ENCODE measurements at places on chromosomes 12 and 14.

DNA sequence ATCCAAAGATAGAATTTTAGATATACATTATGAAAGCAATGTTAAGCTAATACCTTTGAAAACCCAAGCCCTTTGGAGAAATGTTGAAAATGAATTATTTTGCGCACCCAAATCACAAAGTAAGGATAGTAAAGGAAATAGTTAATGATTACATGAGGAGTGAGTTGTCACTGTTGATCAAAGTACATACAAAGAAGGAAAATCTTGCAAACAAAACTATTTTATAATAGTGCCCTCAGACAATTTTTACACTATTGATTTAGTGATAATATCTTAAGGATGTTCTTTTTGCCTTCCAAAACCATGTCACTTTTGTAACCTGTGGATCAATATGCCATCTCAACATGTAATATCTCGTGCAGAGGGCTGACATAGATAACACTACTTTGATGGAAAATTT, 146.8 kb downstream of the DUSP6 start:
- no peak for DNase-seq

DNA sequence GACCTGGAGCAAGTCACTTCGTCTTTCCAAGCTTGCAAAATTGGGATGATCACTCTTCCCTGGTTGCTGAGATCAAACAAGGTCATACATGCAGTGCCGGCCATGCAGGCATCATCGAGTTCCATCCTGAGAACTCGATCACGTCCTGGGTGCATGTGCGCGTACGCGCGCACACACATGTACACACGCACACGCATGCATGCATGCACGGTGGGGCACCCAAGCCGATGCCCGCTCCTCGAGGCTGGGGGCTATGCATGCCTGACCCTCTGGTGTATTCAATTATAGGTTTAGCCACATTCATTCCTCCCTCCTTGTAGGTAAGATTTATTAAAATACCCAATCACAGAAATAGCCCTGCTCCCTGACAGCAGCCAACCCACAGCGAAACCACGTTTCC, 26.0 kb downstream of the MMAB start:
- DNase-seq = no peak

DNA sequence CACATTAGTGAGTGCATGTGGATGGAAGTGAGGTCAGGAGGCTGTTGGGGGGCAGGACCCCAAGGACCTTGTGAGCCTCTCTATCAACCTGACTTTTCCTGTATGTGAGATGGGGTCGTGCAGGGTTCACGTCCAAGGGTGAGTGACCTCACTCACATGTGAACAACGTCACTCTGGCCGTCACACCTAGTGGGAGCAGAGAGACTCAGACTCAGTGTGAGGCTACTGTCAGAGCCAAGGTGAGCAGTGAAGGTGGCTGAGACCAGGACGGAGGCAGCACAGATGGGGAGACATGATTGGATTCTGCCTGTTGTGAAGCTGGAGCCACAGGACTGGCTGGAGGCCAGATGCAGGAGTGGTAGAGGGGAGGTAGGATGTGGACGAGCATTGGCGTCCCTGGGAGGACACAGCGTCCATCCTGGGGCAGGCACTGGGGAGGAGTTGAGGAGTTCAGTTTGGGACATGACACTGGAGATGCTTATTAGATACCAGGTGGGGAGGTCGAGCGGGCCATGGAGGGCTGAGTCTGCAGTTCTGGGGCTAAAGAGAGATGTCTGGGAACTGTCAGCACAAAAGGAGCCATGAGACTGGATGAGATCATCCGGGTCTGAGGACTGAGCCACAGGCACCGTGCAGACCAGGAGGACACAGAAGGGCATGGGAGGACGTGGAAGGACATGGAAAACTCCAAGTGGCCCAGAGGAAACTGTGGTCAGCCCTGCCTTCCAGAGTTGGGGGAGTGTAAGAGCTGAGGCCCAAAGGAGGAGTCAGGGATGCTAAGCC, 92.8 kb downstream of the LGMN start:
- no peak for DNase-seq

- DNase-seq = no peak
These were observed 3.5 kb upstream of the KCNK10 start for GRCh38 chr14:88326352-88327103.

DNA sequence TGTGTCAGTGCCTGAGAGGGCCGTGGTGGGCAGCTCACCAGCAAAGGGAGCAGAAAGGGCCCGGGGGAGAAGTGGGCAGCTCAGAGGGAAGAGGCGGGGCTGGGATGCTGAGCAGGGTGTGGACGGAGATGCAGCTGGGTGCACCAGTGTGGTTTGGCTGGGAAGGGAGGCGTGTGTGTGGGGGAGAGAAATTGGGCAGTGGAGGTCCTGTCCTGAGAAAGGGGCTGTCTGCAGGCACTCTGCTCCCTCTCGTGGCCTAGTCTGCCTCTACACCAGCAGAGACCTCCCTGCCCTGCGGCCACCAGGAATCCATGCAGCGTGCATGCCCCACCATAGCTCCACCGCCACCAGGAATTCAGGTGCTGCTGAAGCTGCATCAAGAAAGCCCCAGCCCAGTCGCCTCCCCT, 6.4 kb downstream of the TMEM121 start:
- DNase-seq = peak; percentile 83

GRCh38 chr14:22313172-22313801, 275.7 kb downstream of the DAD1 start:
- DNase-seq = no peak

DNA sequence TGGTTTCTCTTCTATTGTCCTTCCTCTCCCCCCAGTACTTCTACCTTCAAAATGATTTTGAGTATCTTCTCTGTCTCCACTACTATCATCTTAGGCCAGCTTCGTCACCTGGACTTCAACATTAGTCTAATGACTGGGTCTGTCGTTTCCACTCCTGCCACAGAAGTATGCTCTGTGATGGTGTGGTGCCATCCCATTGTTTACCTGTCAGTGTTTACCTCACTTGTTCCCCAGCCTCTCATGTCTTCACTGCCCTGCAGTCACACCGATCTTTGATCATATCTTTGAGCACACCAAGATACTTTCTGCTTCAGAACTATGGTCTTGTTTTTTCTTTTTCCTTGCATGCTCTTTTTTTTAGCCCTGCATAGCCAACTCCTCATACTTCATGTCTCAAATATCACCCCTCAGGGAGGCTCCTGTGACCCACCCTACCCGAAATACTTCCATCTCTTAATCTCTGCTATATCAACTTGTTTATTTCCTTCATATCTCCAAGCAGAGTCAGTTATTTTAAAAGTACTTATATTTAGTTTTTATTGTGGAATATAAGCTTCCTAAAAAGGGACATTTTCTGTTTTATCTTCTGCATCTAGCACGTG, 60.4 kb downstream of the ANO6 start:
- DNase-seq = no peak

- no peak for DNase-seq
These were observed 11.5 kb upstream of the KRT80 start for GRCh38 chr12:52203079-52203921.

DNA sequence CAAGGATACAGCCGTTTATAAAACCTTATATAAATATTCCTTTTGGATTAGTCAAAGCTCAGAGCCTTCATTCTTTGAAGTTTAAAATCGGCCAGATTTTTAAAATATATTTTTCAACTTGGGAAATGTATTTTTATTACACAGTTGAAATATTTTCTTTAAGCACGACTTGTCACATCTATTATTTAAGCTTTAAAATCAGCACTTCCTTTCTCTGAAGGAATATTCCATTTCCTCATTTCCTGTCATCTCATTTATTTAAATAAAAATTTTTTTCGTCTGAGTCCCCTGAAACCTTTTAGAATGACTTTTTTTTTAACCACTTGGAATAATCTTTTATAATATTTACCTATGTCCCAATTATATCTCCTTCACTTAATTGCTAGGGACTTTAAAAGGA, 107.5 kb upstream of the PDE3A start:
- DNase-seq = no peak

DNA sequence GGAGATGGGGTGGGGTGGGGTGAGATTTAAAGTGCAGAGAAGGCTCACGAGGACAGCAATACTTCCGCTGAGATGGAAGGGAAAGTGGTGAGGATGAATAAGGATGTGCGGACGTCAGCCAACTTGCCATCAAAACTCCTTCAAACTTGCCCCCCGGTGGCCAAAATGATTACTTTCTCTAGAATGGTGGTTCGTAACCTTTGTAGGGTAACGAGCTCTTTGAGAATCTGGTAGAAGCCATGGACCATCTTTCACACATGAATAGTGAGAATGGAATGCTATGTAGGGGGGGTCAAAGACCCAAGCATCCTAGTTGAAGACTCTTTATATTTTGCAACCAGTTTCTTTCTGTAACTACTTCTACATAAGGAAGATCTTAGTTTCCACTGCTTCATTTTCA, 245.9 kb upstream of the DDHD1 start:
- no peak for DNase-seq

DNA sequence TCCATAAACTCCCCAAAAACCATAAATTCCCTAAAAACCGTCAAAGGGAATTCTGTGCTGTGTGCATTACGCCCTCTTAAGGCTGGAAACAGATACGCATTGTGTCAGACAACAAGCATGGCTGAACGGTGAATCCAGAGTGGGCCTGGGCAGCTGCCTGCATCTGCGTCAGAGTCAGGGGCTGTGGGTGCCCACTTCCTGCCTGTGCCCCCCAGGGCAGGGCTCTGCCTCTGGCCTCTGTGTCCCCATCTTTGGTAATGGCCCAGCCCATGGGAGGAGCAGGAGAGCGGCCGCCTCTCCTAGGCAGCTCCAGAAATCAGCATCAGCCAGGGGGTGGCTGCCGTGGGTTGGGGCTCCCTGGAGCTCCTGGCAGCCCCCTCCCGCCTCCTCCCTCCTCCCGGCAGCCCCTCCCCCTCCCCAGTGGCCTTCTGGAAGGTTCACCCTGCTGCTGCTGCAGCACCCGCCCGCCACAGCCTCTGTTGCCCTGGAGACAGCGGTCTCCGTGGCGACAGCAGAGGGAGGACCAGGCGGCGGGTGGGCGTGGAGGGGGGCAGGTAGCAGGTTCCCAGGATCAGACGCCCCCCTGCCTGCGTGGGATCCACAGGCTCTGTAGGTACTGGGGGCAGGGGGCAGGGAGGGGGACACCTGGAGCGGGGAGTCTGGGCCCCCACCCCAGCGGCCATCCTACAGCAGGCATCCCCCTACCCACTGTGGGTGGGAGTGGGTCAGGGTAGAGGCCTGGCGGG, 5.9 kb downstream of the MMP17 start:
- DNase-seq = no peak

- DNase-seq = no peak
These were observed 125.5 kb downstream of the DAAM1 start for GRCh38 chr14:59313658-59314608.

GRCh38 chr12:111413442-111414086, 7.8 kb downstream of the SH2B3 start:
- DNase-seq = no peak

DNA sequence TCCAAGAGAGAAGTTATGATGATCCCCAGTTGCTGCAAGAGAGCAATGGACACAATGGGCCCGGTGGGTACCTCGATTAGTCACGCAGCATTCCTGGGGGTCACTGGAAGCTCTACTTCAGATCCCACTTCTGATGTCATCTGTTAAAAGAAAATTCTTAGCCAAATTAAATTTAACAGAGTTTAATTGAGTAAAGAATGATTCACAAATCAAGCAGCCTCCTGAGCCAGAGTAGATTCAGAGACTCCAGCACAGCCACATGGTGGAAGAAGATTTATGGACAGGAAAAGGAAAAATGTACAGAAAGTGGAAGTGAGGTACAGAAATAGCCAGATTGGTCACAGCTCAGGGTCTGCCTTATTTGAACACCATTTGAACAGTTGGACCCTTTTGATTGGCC, 107.5 kb downstream of the SPTSSA start:
- no peak for DNase-seq

DNA sequence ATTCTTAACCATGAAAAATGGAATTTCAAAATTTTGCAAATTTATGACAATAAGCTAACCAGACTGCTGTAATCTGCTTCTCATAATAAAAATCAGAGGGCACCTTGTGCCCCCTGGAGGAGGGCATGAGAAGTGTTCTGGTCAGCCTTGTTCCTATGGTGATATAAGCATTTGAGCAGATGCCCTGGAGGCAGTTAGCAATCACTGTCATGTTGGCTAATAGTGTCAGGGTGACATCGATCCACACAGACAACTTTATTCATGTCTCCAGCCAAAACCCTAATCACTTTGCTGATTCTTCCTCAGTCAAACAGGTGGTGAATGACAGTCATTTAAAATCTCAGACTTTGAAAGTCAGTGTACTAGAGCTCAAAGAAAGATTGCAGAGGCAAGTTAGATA, 943.0 kb downstream of the GALC start:
- DNase-seq = no peak

- DNase-seq = no peak
These were observed 84.5 kb upstream of the KCNA1 start for GRCh38 chr12:4825011-4825858.

GRCh38 chr14:66099451-66099850, 386.7 kb upstream of the CCDC196 start:
- no peak for DNase-seq

GRCh38 chr12:76299536-76300296, 48.5 kb downstream of the BBS10 start:
- no peak for DNase-seq

- DNase-seq = no peak
These were observed 30.6 kb upstream of the PTPRQ start for GRCh38 chr12:80413462-80413861.

- DNase-seq = no peak
These were observed 674 bp downstream of the VDR start for GRCh38 chr12:47903927-47904712.

DNA sequence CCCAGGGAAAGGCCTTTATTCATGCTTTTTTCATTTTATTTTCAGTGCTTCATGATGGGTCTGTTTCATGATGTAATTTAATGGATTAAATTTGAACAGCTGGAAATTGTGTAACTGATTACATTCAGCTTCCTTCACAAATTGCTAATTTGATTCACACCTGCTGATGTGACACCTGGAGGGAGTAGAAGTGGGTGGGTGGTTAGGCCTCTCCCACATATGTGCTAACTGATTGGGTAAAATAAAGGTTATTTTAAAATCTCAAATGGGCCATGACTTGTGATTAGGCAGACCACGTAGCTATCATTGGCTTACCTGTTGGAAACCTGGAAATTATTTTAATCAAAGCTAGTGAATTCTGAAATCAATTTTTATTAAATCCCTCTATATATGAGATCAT, 142.1 kb downstream of the GXYLT1 start:
- no peak for DNase-seq

GRCh38 chr14:58244556-58245387, at the start of gene PSMA3:
PSMA3 (plus strand) TSS chr14:58244843; CDS start chr14:58244921, 78 bp downstream.
- DNase-seq = peak; percentile 97

DNA sequence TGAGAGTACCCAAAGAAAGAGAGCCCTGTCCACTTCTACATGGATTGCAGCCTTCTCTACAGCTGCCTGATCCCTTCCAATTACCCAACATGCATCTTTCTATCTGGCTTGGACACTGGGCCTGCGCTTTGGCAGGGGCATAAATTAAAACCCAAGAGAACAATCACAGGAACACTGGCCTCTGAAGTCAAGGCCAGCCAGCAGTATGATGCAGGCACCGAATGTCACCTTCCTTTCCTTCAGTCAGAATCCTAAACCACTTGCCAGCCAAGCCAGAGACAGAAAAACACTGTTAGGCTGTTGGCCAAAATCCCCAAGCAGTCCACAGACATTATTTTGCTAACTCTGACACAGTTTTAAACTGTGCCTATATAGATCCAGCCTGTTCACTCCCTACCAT, 113.7 kb downstream of the DUSP6 start:
- no peak for DNase-seq
